ENCODE measurements at places on chromosomes 1 and 21.

DNA sequence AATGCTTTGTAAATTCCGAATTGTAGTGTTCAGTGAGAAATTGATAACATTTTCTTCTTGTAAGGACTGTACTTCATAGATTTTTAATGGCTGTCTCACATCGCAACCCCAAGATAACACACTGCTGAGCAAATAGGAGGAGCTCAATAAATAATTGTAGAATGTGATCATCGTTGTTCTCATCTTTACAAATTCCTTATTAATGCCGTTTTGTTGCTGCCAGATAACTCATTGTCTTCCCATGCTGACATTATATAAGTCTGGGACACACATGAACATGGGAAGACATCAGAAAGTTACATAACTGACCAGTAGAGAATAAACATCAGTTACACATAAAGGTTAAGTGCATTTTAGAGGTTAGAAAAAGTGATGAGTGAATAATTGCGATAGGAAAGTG is 46.4 kb upstream of the TSPAN2 start:
- no peak for DNase-seq

GRCh38 chr1:88917321-88918025 is 26.1 kb upstream of the GTF2B start:
- DNase-seq = no peak

GRCh38 chr1:229623838-229624237 is 2.1 kb downstream of the TAF5L start:
- no peak for DNase-seq

GRCh38 chr1:33087677-33088076 is 6.7 kb downstream of the AZIN2 start:
- DNase-seq = no peak

DNA sequence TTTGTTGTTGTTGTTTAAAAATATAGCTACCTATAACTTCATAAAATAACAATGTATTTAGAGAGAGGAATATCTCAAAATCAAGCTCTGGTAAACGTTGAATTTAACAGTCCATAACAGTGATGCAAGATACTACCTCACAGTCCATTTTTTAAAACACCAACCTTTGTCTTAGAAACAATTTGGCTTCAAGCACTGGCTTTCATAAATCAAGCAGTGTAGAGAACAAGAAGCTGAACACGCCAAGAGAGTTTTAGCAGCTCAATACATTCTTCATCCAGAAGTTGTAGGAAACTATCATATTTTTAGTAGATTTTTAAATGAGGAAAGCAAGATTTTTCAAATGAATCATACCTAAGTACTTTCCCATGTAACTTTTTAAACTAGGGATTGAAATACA is 334.3 kb upstream of the ADAMTS5 start:
- DNase-seq = no peak

DNA sequence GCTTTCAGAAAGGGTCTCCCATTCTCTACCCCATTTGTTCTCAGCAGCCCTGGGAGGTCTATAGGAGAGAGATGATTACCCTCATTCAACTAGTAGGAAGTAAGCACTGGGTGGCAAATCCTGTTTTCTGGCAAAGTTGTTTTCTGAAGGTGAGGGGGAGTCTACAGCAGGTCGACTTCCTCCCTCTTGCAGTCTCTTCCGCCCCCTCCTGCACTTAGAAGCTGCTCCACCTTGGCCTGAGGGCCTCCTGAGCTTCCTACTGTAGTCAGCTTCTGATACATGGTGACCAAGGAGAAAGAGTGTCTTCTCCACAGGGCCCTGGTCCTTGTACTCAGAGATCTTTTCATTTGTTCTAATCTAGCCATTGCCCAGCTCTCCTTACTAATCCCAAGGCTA is 93.1 kb downstream of the RGL1 start:
- DNase-seq = no peak

DNA sequence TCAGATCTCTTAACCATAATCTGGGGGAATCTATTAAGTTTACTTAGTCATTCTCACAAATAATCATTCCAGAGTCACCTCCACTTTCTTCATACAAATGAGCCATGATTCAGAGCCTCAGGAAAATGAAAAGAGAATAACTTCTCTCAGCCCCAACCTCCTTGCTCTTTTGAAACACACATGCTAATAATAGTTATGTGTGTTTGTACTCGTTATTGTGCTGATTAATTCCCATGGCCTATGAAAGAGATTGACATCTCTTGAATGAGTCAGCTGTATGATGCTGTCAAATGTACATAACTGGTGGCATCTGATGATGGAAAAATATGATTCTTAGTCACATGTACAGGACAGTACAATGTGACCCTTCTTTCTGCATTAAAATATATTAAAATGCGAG is 41.5 kb downstream of the DTL start:
- no peak for DNase-seq

GRCh38 chr1:232037774-232038388 is 411.3 kb downstream of the DISC1 start:
- no peak for DNase-seq

DNA sequence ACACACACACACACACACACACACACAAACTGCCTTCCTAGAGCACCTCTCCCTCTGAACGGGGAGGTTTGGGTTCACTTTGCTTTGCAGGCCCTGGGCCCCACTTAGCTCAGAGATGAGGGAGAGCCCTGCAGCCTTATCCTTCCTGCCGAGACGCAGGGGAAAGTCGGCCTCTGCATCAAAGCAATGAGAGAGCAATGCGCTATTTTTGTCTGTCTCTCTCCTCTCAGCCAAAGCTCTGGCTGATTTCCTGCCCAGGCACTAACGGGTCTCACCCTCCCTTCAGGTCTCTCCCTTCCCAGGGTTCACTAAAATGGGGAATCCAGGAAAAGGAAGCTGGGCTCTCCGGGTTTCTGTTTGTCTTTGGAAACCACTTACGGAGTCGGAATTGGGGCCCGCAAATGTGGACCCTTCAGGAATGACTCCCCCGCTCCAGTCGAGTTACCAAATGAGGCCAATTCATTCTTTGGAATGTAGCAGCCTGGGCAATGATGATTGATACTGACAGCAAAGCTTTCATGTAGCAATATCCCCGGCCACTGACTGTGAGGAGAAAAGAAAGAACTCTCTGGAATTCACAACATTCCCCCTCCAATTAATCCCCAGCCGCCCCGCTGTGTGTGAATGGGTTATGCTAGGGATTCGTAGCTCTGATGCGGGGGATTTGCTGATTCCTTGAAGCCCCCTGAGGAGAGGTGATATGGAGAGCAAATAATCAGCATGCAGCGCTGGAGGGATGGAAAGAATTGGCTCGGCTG is 61.5 kb upstream of the WLS start:
- DNase-seq = no peak
